ENCODE measurements at places on chromosomes 7 and 10.

DNA sequence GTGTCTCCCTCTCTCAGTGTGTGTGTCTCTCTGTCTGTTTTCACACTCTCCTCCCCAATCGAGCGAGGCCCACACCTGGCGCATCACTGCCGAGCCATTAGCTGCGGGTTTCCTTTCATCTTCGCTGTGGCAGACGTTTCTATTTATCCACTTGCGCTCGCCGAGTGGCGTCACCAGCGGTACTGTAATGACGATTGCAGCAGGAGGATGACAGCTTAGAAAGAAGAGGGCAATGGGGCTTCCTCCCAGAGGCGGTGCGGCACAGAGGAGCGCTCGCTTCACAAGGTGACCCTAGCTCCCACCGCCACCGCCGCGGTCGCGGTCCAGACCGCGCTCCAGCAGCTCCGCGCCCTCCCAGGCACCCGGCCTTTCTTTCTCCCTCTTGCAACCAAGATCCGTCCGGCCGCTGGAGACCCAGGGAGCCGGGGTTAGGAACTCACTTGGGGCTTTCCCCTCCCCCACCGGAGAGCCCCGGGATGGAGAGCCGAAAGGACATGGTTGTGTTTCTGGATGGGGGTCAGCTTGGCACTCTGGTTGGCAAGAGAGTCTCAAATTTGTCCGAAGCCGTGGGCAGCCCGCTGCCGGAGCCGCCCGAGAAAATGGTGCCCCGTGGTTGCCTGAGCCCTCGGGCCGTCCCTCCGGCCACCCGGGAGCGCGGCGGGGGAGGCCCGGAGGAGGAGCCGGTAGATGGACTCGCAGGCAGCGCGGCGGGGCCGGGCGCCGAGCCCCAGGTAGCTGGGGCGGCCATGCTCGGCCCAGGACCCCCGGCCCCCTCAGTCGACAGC lies at the start of gene EVX1:
TSS of gene EVX1 (plus strand) at position 248 of the 785 bp plus-strand sequence. CDS start at position 477, 229 bp downstream.
- no peak for DNase-seq

DNA sequence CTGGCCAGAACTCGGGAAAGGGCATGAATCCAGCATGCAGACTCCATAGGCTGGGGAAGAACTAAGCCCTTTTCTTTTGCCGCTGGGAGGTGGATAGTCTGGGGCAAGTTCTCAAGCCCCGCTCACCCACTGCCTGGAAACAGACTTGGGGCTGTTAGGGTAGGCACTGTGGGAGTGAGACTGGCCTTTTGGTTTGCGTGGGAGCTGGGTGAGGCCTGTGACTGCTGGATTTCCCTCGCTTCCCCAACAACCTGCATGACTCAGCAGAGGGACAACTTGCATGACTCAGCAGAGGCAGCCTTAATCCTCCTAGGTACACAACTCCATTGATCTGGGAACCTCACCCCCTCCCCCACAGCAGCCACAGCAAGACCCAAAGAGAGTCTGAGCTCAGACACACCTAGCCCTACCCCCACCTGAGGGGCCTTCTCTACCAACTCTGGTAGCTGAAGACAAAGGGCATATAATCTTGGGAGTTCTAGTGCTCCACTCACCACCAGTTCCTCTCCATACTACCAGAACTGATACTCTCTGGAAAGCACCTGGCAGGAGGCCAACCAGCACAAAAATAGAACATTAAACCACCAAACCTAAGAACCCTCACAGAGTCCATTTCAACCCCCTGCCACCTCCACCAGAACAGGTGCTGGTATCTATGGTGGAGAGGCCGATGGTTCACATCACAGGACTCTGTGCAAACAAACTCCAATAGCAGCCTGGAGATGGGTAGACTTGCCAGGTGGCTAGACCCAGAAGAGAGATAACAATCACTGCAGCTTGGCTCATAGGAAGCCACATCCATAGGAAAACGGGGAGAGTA lies 81.4 kb upstream of the LAMB4 start:
- DNase-seq, result no peak

- no peak for DNase-seq
These were observed 49.3 kb upstream of the AFAP1L2 start for GRCh38 chr10:114453576-114453975.

DNA sequence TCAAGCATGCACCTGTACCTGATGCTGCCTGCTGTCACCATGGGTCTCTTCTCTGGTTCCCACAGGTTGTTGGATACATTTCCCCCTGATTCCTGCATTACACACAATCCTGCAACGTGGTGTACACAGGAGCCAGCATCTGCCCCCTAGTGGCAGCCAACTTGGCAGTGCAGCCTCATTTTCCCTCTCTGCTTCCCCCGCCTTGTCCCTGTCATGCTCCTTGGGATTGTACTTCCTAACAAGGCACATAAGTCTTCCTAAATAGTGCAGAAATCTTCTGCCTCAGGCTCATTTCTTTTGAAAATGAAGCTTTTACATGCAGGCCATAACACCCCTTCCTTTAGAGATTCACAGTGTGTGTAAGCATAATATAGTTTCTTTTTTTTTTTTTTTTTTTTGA lies 387.5 kb downstream of the CCSER2 start:
- DNase-seq, result no peak

DNA sequence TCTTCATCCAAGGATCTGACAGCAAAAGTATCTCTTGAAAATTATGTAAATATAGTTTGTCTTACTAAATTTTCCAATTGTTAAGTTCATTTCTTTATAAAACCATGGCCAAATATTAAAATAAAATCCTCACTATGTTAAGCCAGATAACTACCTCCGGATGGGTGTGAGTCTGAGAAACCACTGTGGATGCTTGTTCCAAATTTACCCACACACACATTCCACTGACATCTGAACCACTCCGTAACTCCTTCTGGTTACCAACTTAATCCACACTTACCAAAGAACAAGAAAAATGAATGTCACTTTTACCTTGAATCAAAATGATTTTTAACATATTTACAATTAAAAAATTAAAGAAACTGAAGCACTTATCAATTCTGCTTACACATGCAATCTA lies 19.7 kb downstream of the CYTH3 start:
- DNase-seq, result no peak

- DNase-seq, result no peak
These were observed 38.3 kb downstream of the PRF1 start for GRCh38 chr10:70564113-70564725.

GRCh38 chr10:86007171-86007570 lies 359.4 kb downstream of the GRID1 start:
- no peak for DNase-seq

DNA sequence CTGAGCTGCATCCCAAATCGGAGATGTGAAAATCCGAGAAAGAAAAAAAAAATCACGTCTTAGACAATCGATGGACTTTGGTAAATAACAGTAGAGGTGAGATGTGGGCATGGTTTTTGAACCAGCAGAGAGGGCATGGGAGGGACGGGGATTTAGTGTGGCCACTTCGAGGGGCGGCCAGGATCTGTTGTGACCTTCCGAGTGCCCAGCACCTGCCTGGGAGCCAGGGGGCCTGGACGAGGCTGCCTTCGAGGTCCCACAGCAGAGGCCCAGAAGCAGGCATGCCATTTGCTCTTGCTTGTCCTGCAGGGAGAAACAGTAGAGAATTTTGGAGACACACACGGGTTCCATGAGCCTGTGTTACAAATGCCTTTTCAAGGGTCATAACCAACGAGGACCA lies 469.7 kb upstream of the FOXK1 start:
- DNase-seq, result no peak

DNA sequence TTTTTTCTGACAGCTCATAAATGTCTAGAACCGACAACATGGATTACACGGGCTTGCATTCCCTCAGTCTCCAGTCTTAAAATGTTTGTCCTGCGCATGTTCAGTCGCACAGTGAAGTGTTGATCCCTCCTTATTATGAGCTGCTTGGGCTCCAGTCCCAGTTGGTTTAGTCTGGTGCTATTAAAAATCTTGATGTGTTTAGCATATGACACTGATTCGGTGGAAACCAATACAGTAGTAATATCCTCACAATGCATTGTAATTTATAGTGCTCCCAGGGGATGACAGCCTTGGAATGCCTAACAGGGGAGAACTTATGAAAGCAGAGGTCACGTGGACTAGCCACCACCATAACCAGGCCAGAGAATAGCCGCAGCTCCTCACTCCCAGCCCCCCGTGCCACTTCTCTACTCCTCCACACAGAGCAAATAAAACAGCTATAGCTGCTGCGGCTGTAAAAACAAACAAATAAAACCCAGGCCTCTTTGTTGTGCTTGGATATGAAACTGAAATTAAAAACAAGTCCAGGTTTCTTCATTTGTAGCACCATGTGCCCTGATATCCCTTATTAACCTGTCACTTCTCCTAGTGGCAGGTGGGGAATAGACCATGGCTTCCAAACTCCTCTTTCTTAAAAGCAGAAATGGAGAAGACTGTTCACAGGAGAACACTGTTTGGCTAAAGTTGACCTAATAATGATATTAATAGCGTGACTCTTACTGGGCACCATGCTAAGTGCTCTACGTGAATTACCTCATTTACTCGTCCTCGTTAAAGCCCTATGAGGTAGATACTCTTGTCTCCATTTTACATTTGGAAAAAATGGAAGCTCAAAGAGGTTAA lies 7.7 kb downstream of the DPCD start:
- DNase-seq, result no peak

DNA sequence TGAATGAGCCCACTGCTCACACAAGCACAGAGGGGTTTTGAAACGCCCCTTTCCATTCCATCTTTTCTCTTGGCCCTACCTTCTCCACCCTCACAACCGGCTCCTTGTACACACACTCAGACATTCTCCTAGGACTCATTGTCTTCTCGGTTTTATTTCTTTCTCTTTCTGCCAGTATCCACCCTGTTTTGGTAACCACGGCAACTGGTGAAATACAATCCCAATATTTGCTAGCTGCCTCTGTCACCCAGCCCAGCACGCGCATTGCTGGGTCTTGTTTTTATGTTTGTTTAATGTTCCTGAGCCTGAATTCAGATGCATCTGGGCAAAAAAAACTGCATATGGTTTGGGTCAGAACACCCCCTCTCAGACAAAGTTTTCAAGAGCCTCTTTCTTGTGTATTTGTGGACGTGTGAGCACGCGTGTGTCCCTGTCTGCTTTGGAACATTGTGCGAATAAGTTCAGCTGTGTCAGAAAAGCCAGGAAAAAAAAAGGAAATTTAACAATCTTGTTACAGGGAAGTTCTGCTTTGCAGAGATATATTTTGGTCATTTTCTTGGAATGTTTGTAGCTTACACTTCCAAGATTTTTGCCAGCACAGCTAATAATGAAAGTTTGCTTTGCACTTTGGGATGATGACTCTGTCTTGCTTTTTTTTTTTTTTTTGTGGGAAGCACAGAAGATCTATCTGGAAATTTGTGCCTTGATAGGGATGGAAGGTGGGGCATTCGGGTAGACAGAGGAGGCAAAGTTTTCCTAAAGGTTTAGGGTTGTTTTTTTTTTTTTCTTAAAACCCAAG lies 225.9 kb downstream of the TRIL start:
- peak; percentile 81 for DNase-seq

GRCh38 chr7:14691034-14691433 lies 211.5 kb downstream of the DGKB start:
- no peak for DNase-seq

- peak; percentile 57 for DNase-seq
These were observed 82.2 kb upstream of the GPR22 start for GRCh38 chr7:107387573-107388219.

DNA sequence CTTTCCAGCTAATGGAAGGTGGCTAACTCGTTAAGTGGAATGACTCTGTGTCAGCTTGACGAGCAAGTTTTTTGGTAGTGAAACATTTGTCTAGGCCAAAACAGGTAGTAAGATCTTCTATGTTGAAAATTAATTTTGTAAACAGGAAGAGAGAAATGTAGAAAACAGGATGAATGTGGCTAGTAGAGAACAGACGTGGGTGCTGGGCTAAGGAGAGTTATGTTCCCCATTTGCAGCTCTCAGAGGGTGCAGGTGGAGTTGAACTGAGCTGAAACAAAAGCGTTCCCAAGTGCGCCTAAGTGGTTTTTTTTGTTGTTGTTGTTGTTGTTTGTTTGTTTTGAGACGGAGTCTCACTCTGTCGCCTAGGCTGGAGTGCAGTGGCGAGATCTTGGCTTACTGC lies 59.5 kb upstream of the SRPK2 start:
- DNase-seq, result no peak

DNA sequence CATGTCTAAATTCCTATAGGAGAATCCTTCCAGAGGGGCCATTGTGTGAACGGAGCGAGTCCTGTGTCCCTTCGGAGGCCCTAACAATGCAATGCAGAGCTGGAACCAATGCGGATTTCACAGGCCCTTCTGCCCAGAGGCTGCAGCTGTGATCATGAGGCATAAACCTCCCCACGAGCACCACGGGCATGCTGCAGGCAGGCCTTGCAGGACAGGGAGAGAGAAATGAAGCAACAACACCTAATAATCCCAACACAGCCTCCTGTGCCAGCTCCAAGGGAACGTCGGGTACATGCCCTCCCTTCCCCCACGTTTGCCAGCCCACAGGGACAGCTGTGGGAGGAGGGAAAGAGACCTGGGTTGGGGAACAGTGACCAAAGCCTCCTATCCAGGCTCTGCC lies 74.4 kb downstream of the TNS3 start:
- DNase-seq, result no peak

GRCh38 chr7:30894866-30895605 lies 16.6 kb upstream of the AQP1 start:
- no peak for DNase-seq

DNA sequence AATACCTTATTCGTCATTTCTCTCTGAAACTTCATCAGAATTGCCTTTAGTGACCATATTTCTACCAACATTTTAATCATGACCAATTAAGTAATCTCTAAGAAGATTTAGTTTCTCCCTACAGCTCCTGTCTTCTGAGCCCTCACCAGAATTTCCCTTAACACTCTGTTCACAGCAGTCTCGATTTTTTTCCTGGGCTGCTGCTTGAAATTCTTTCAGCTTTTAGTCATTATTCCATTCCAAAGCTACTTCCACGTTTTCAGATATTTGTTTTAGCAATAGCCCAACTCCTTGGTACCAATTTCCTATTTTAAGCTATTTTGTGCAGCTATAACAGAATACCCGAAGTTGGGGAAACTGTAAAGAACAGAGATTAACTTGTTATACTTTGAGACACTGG lies 192.4 kb upstream of the DKK1 start:
- no peak for DNase-seq

DNA sequence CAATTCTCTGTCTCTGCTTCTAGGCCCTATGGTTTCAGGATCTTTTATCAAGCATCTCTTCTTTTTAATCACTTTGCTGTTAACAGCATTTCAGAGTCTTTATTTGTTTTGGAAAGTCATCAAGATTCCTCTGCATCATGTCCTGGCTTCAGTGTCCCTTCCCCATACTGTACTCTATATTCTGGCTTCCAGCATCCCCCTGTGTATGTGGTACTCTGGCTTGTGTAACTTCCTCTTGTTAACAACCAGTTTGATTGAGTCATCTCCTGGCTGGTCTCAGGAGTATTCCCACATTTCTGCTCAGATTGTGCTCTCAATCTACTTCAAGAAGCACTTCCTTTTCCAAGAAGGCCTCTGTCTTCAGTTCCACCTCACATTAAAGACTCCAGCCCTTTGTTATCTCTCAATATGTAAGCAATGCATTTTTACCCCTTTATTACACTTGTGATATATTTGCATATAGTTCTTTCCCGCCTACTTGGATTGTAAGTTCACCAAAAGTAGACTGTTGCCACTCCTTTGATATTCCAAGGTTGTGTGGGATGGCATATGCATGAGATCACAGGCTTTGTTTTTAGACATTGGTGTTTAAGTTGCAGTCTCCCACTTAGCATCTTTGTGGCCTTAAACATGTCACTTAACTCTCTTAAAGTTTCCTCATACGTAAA lies 15.1 kb upstream of the ATE1 start:
- peak; percentile 83 for DNase-seq

- no peak for DNase-seq
These were observed 234.3 kb upstream of the TEX47 start for GRCh38 chr7:89029864-89030263.

- DNase-seq, result no peak
These were observed 13.3 kb upstream of the C10orf53 start for GRCh38 chr10:49666054-49666615.
